B cell (primary cell): ENCODE measurements at places on chromosomes 12 and 14. TPM values are rescaled to one million over a fixed set of nuclear protein-coding genes. Genes with fewer than 3 reads are reported as not detected.

Gene SIRT4
- total RNA-seq: 2.5 and 4.8 TPM in 2 replicates

DNA sequence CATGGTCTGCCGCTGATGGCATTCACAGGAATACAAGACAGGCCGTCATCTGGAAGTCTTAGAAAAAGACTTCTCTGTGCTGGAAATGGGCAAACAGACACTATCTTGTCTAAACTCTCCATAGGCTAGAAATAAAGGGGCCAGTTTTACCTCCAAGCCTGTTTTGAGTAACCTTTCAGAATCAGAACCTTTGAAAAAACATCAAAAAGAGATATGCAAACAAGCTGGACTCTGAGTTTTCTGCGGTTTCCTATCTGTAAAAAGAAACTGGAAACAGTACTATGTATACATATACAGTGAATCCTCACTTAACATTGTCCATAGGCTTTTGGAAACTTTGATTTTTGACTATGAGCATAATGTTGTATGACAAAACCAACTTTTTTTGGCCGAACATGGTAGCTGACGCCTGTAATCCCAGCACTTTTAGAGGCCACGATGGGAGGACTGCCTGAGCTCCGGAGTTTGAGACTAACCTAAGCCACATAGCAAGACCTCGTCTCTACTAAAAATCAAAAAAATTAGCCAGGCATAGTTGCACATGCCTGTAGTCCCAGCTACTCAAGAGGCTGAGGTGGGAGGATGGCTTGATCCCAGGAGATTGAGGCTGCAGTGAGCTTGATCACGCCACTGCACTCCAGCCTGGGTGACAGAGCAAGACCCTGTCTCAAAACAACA is 92.9 kb upstream of the MAX start:
- peak overlapping the region; percentile 37 for H3K4me3 ChIP-seq
- H3K36me3 ChIP-seq: no peaks in the 10 kb centered on the region
- H3K27me3 ChIP-seq: no peaks in the 10 kb centered on the region
- H3K27ac ChIP-seq: peak overlapping the region; percentile 29
- peak; percentile 36 for DNase-seq
- peaks cover 19% of the 10 kb centered on the region for H3K4me1 ChIP-seq

- H3K4me3 ChIP-seq: no peak overlapping the region
- H3K27me3 ChIP-seq: peaks cover 17% of the 10 kb centered on the region
- H3K4me1 ChIP-seq: peaks cover 11% of the 10 kb centered on the region
- DNase-seq: no peak
These were observed 4.0 kb downstream of the RAB15 start for GRCh38 chr14:64968167-64968566.

DNA sequence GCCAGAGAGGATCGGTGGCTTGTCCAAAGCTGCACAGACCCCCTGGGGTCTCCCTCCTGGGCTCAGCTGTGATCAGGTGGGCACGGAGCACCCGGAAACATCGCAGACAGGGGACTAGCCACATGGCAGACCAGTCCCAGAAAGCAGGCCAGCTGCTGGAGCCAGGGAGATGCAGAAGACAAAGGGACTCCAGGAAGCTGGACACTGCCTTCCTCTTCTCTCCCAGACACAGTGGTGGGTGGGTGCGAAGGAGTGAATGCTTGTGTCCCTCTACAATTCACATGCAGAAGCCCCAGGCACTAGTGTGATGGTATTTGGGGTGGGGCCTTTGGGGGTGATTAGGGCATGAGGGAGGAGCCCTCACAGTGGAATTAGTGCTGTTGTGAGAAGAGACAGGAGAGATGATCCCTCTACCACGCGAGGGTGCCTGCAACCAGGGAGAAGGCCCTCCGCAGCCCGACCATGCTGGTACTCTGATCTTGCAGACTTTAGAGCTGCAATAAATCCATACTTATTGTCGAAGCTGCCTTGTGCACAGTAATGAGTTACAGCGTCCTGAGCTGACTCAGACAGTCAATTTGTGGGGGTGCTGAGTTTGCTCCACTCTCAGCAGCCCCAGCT is 95.2 kb downstream of the CALM1 start:
- no peak overlapping the region for H3K27ac ChIP-seq
- H3K27me3 ChIP-seq: no peaks in the 10 kb centered on the region
- no peaks in the 10 kb centered on the region for H3K4me1 ChIP-seq
- H3K36me3 ChIP-seq: no peaks in the 10 kb centered on the region
- no peak overlapping the region for H3K4me3 ChIP-seq
- DNase-seq: no peak

Gene ABCC9
- not detected in 2 replicates for total RNA-seq

Gene SLC2A14
- total RNA-seq: 4.0 and 4.7 TPM in 2 replicates

GRCh38 chr14:91282954-91283645 is 38.6 kb upstream of the GPR68 start:
- peaks cover 21% of the 10 kb centered on the region for H3K4me1 ChIP-seq
- H3K27me3 ChIP-seq: no peaks in the 10 kb centered on the region
- DNase-seq: no peak
- H3K36me3 ChIP-seq: peaks cover 97% of the 10 kb centered on the region
- peak overlapping the region; percentile 3 for H3K27ac ChIP-seq

Gene SDSL
- 0.64 and 1.1 TPM in 2 replicates for total RNA-seq

- no peak for DNase-seq
- H3K4me3 ChIP-seq: peak overlapping the region; percentile 86
- H3K36me3 ChIP-seq: no peaks in the 10 kb centered on the region
These were observed 745 bp upstream of the NAA30 start for GRCh38 chr14:57389646-57390036.

- H3K27me3 ChIP-seq: peaks cover 8% of the 10 kb centered on the region
- peak overlapping the region; percentile 34 for H3K4me3 ChIP-seq
- H3K27ac ChIP-seq: no peak overlapping the region
- H3K36me3 ChIP-seq: no peaks in the 10 kb centered on the region
These were observed 545 bp downstream of the LIMA1 start for GRCh38 chr12:50282721-50283228.
